ENCODE measurements at places on chromosomes 16 and 17. TPM values are rescaled to one million over a fixed set of nuclear protein-coding genes. Genes with fewer than 3 reads are reported as not detected.

The MED9 gene
- 7.2 TPM for total RNA-seq

- DNase-seq: no peak
Observed at GRCh38 chr17:10107316-10108165, 90.9 kb downstream of the GAS7 start.

DNA sequence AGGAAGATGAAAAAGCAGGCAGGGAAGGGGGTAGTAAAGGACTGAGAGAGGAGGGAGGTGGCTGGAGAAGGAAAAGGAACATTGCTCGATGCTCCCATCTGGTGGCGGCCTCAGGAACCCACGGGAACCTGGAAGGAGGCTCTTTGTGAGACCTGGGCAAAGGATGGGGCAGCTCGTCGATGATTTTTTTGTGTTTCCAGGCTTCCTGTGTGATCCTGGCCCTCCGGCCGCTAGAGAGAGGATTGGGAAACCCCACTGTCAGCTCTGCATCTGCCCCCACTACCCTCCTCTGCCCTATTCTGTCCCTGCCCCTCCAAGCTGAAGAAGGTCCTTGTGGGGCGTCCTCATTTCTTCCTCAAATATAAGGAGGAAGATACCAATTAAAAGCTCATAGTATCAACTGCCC lies 6.6 kb downstream of the WFIKKN2 start:
- peak; percentile 48 for DNase-seq

GRCh38 chr17:77694391-77695363 lies 263.8 kb upstream of the TNRC6C start:
- no peak for DNase-seq

The ABCA6 gene
- 0.38 TPM for total RNA-seq

- DNase-seq: no peak
Observed at GRCh38 chr16:832652-833336, 32.3 kb upstream of the GNG13 start.

GRCh38 chr16:67843343-67843765 lies 1.2 kb downstream of the THAP11 start:
- DNase-seq: no peak

Measured in bronchial epithelial cell (primary cell).